ENCODE measurements at places on chromosomes 6 and 20.

DNA sequence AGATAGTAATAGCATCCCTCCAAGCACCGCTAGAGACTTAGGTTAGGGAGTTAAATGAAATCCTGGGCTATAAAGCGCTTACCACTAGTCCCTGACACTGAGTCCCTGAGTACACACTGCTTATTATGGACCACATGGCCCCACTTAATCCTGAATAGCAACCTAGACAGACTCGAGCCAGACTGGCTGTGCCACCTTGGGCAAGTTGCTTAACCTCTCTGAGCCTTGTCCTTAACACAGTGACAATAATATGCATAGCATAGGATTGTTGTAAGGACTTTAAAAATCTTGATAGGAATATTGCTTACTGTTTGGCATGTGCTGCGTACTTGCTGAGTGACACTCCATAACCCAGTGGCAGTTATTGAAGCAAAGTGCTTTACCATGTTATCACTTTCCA lies 125.6 kb upstream of the SASH1 start:
- DNase-seq, result no peak

DNA sequence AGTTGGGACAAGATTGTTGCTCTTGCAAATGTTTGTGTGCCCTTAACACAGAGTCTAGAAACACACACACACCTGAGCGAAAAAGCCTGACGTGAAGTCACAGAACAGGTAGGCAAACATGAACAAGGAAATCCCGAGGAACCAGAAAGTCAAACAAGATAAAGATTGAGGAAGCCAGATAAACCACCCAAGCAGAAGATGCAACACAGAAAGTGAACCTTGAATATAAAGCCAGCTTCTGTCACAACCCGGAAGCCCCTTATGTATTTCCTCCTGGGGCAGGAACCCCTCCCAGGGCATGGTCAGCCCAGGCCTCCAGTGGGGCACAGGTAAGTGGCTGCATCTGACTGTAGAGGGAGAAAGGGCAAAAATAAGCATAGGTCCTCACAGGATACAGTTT lies 158.2 kb upstream of the SUPT3H start:
- no peak for DNase-seq

GRCh38 chr6:123171341-123172115 lies 175.5 kb downstream of the CLVS2 start:
- no peak for DNase-seq

DNA sequence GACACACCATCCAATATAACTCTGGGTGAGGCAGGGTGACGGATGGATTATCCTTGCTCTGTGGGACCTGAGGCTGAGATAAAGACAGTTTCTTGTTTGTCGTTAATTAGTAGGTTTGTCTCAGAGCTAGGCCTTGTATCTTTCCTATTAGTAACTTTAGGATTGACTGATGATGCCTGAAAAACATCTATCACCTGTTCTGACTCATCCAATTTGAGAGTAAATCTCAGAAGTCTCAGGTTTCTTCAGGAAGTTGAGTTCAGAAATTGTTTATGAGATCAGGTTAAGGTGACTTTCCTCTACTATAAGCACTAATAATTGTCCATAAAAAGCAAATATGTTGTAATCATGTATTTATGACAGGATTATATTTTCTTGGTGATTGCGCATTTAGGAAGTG lies 129.5 kb upstream of the SUPT3H start:
- no peak for DNase-seq

DNA sequence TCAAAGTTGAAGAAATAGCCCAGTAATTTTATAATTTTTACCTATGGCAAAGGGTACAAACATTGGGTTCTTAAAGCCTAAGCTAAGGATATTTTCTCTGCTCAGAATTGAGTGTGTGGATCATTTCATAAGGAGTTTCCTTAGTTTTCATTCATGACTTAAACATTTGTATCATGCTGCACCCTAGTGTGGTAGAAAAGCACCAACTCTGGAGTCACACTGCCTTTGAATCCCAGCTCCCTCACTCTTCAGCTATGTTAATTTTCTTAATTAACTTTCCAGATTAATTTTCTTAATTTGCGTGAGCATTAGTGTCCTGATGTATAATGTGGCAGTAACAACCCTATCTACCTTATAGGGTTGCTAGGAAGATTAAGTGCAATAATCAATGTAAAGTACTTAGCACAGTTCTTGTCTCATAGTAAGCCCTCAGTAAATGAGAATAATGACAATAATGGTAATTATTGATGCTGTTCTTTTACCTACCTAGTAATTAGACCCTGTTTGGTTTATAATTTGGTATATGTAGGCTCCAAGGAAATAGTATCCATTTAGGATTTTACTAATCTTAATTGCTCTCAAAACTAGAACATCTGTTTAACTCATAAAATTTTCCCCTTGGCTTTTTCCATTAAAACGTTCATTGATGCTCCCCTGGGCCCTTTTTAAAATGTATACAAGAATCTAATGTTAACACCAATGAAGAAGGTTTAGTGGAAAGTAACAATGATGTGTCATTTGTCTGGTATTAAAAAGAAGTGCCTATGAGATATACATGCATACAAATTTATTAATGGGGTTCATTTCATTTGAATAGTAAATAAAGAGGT lies 31.6 kb downstream of the DSE start:
- no peak for DNase-seq

Data from T-helper 17 cell (primary cell).